Osteocyte (in vitro differentiated cells): ENCODE measurements at places on chromosomes 7 and 10. TPM values are rescaled to one million over a fixed set of nuclear protein-coding genes. Genes with fewer than 3 reads are reported as not detected.

CDCA7L gene
- total RNA-seq: 23.8 and 26.3 TPM in 2 replicates

PTN gene
- 77.8 and 83.0 TPM in 2 replicates for total RNA-seq

GRCh38 chr10:52915391-52915790 is 142.8 kb upstream of the MBL2 start:
- DNase-seq: no peak

DNA sequence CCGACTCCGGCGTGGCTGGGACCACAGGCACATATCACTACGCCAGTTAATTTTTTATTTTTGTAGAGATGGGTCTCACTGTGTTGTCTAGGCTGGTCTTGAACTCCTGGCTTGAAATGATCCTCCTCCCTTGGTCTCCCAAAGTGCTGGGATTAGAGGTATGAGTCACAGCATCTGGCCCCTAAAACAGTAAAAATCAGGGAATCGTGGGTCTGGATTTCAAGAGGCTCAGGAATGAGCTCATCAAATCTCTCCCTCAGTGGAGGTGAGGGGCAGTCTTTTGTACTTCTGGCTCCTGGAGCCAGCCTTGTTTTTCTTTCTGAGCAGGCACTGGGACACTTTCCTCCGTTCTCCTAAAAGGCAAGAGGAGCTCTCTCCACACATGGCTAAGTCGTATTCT is 32.1 kb upstream of the RHEB start:
- DNase-seq: peak; percentile 17

DNA sequence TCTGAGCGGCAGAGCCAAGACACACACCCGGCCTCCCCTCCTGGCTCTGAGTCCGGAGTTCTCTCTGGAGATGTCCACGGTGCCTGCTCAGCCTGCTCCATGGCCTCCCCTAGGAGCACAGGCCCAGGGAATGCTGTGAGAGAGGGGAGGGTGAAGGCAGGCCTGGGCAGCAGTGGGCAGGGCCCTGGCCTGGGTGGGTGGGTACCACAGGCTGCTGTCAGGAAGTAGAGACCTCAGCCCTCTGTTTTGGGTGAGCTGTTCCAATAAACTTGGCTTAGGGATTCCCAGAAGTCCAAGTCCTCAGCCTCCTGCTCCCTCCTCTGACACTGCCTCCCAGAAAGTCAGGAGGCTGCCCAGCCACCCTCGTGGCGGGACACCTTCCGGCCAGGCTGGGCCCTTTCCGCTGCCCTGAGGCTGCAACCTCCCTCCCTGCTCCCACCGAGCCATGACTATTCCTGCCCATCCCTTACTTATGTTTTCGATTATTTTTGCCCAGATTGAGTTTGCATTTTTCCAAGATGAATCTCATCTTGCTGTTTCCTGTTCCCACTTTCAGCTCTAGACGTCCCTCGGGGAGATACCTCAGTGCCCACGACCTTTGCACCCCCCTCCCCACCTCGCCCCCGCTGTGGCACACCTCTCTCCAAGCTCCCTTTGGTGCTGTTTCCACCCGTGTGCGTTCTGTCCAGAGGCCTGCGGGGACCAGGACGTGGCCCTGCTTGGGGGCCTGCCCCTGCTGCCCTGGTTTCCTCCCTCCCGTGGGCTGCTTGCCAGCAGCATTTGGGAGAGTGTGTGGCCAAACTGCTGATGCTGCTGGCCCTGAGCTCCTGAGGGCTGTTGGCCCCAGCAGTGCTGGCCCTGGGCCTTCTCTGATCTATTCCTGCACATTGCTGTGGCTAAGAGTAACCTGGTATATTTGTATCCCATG is 5.8 kb upstream of the POLM start:
- peak; percentile 94 for DNase-seq

DNA sequence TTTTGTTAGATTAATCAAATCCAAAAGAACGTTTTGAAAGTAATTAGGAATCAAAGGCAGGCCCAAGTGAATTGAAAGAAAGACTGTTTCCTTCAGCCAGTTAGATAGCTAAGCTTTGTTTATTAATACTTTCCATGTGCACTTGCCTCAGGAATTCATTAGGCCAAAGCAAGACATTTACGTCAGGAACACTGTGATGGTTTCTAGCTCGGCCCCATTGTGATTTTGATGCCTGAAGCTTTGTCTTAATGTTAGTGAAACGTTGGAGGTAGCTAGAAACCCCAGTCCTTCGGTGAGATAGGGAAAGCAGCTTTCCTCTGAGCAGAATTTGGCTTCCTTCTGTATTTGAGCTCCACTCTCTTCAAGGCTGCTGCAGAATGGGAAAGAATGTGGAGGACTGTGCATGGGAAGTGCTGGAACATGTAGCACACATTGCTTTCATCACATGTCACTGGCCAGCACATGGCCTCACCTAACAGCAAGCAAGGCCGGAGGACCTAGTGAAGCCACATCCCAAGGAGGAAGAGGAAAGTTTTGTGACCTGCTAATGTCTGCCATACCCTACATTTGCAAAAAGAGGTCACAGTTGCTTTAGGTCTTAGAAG is 64.1 kb downstream of the PCGF5 start:
- DNase-seq: no peak

DNA sequence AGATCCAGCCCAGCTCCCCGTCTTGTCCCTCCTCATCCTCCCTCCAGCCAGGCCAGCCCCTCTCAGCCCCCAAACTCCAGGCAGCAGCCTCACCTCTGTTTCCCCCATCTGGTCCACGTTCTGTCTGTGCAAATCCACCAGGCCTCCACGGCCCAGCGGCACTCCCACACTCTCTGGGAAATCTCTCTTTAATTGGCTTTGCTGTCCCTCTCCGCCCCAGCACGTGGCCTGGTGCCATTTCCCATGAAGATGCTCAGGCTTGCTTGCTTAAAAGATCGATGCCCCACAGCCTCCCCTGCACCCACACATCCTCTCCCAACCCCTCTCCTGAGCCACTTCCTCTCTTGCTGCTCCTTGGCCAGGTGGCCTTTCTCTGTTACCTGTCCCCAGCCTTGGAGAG is 39.3 kb downstream of the PRF1 start:
- DNase-seq: no peak

DNA sequence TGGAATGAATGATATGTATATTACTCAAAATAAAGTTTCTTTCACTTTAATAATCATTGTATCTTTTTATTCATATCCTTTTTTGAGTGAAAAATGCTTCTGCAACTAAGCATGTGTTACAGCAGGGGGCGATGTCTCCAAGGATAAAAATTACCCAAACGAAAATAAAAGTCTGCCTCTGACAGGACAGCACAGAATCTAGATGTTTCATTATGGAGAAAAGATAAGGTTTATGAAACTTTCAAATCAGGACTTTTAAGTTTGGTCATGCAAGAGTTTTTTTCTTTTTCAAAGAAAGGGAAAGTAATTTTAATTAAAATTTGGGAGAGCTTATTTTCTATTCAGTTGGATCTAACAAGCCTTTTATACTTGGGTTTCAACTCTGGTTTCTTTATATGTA is 48.4 kb downstream of the TES start:
- DNase-seq: no peak

DNA sequence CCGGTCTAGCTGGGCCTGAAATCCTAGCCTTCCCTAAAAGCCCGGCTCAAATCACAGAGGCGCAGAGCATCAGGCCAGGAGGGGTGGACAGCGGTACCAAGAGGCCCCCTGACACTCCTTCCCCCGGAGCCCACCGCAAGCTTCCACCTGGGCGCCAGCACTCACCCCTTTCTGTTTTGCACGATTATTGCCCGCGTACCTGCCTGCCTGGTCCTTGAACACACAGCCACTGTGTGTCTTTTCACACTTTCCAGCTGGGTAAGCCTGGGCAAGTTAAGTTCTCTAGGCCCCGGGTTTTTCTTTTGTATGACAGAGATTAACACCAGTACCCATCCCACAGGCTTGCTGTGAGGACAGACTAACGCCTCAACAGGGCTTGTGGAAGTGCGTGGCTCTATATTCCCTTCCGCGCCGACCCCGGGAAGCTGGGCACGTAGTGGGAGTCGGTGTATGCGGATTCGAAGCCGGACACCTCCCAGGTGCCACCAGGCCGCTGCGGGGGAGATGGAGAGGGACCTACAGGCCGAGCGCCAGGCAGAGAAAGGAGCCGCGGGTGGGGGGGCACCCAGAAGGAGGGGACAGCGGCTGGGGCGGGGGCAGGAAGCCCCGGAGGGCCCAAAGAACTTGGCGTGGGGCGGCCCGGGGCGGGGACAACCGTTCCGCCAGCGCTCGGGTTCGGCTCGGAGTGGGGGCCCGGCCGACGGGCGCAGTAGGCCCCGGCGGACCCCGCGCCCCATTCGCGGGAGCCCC is 792 bp downstream of the ZNF746 start:
- no peak for DNase-seq

DNA sequence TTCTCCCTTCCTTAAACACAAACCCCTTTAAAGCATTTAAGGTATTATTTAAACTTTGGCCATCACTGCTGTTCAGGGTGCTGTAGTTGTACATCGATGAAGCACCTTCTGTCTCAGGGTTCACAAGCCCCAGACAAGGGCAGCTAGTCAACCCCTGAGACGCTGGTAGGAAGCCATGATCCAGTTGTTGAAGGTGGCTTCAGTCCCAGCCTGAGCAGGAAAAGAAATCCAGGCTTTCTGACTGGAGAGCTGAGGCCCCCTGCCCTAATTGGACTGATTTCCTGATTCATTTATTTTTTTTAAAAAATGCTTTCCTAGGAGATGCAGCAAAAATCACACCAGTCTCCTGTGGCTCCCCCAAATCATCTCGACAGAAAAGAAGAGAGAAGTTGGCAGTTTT is 15.8 kb downstream of the CPA1 start:
- DNase-seq: no peak

CEP41 gene
- total RNA-seq: 16.4 and 24.1 TPM in 2 replicates

STMP1 gene
- total RNA-seq: 45.2 and 45.4 TPM in 2 replicates

LEP gene
- not detected in 2 replicates for total RNA-seq

DNA sequence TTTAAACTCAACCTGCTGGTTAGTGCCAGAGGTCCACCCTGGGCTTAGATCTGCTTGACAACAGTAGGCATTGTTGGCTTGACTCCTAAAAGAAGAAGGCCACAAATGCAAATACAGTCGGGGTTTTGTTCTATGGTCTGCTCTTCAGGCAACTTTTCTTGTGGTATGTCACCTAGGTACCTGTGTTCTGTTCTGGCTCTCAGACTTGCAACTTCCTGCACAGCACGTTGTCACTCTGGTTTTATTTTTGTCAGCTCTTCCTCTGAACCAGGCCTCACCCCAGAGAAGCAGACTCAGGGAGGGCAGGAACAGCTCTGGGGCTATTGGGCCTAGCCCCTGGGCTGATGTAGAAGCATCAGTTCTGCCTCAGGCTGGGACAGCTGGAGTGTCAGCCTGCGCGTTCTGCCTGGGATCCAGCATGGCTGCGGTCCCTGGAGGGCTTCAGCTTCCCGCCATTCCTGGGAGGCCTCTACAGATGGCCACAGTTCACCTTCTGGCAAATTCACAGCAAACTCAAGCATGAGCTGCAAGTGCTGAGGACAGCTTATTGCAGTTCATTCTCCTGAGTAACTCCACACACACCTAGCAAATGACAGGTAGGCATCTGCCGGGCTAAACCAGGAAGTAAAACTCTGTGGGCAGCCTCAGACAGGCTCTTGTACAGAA is 11.0 kb upstream of the PDCD4 start:
- no peak for DNase-seq

GRCh38 chr10:51313773-51314478 is 239.6 kb downstream of the PRKG1 start:
- no peak for DNase-seq

DNA sequence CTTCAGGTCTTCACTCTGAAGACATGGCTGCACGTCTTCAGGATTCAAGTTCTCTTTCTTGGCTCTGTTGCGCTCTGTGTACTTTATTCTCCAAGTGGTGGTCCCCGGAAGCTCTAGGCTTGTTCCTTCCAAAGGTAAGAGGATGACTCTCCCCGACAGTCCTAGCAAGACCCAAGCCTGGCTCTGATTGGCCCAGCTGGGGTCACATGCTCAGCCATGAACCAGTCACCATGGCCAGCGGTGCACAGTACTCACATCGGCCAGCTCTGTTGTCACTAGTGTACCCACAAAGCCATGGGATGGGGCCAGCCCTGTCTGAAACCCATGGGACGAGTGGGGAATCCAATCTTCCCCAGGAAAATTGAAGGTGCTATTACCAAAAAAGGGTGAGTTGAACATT is 5.2 kb upstream of the C7orf33 start:
- peak; percentile 59 for DNase-seq

DNA sequence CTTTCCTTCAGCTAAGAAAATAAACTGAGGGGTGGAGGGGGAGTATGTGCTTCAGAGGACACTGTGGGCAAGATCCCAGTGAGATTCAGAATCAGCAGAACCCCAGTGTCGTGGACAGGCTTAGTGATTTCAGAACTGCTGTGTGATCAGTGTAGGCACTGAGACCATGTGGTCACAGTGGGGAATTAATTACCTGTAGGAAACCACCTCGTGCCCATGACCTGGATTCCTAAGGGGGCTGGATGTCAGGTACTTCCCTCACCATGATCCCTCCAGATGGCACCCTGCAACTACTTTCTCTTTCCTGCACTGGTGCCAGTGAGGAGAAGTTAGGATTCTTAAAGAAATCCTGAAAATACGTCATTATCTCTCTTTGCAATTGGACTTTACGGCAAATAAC is 64.4 kb downstream of the HBP1 start:
- DNase-seq: no peak

- no peak for DNase-seq
Measured at GRCh38 chr10:62870866-62871265, 54.7 kb upstream of the EGR2 start.

DNA sequence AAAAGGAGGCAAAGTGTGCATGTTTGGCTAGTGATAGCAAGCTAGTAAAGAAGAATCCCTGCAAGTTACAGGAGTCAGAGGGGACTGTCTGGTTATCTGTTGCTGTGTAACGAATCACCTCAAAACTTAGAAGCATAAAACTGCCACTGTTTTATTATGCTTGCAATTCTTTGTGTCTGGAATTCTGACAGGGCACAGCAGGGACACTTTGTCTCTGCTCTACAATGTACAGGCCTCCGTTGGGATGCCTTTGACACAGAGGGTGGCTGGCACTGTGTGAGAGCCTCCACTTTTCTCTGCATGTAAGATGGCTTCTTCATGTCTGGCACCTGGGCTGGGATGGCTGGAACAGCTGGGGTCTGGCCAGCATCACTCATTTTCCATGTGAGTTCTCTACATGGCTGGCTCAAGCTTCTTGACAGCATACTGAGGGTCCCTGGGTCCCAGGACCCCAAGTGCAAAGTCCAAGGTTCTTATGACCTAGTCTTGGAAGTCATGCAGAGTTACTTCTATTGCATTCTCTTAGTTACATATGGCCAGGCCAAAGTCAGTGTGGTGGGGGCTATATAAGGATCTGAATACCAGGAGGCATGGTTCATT is 276.9 kb downstream of the RPS24 start:
- peak; percentile 59 for DNase-seq

NME8 gene
- total RNA-seq: not detected in 2 replicates

DNA sequence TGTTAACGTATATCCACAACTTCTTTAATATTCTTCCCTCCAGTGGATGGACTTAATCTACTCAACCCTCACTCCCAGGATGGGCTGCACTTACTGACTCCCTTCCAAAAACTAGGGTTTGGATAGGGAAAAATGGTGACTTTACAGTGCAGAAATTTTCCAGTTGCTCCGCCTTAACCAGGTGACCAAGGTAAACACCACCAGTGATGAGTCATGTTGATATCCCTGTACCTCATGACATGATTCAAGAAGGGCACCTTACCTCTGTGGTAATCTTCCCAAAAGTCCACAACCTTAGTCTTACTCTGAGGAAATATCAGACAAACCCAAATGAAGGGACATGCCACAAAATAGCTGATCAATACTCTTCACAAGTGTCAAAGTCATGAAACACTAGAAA is 3.5 kb upstream of the GSTK1 start:
- DNase-seq: no peak

GIMAP5 gene
- total RNA-seq: not detected in 2 replicates

GRCh38 chr7:117640465-117640864 is 160.6 kb downstream of the CFTR start:
- DNase-seq: no peak

- no peak for DNase-seq
Measured at GRCh38 chr7:117412946-117413559, 14.2 kb downstream of the ASZ1 start.

GRCh38 chr10:33249659-33250345 is 84.7 kb downstream of the NRP1 start:
- DNase-seq: no peak
